Fibroblast of gingiva (primary cell): ENCODE measurements at places on chromosomes 2 and 18.

DNA sequence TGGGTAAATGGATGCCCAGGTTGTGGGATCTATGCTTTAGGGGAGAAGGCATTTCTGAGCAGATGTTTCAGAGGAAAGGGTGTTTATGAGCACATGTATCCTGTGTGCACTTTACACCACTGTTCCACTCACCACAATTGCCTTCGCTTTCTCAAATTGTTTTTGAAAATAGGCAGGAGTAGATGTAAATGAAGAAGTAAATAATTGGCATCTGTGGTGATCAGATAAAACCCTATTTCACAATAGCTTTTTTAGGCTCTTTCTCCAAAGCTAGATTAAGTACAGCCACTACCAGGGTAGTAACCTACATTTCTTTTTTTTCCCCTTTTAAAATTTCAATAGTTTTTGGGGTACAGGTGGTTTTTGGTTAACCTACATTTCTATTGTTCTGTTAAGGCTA is 40.6 kb downstream of the TMEM178A start:
- no peak for DNase-seq

DNA sequence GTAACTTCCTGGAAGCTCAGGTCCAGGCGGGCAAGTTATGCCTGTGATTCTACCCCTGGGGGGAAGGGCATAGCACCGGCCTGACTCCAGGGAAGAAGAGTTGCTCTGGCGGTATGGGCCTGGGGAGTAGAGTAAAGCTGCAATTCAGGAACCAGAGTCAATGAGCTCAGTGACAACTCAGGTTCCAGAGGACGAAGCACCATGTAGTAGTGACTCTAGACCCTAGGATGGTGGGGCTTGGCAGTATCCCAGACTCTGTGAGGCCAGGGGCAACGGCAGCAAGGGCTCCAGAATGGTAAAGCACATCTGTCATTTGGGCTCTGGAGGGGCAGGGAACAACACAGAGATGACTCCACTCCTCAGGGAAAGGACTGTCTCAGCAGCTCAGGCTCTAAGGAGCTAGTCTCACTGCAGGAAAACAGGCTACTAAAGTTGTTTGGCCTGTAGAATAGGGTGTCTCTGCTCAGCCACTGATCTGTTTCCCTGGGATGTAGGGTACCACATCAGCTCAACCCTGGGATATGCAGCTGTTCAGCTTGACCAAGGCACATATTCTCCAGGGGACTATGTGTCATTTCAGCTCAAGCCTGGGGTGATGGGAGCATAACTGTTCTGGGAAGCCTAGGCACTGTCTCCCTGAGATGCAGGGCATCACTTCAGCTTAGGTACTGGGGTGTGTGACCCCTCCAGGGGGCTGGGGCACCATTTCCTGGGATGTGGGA is 36.2 kb upstream of the RHOB start:
- DNase-seq = no peak

DNA sequence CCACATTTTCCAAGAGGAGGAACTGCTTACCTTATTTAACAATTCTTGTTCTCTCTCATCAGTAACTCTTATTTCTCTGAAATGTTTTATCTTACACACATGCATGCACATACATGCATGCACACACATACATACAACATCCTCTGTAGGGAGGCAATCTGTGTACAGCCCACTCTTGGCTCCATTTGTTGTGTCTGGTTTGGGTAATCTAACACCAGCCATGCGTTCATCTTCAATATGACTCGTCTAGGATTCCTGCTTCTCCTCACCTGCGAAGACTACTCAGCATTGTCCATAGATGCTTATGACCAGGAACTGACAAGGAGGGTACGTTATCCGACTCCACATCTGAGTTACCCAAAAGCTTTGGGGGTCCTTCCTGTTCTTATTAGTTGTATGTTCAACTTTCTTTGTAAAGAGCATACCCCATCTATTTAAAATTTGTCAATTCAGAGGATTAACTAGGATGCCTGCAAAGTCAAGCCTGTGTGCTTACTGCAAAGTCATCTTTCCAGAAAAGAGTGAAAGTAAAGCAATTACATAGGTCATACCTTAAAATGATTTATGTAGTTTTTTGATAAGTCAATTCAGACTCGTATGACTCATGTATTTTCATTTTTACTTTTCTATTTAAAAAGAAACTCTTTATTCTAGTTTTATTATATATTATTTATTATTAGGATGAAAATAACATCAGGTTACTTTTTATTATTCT is 18.2 kb downstream of the LYPD6B start:
- no peak for DNase-seq

DNA sequence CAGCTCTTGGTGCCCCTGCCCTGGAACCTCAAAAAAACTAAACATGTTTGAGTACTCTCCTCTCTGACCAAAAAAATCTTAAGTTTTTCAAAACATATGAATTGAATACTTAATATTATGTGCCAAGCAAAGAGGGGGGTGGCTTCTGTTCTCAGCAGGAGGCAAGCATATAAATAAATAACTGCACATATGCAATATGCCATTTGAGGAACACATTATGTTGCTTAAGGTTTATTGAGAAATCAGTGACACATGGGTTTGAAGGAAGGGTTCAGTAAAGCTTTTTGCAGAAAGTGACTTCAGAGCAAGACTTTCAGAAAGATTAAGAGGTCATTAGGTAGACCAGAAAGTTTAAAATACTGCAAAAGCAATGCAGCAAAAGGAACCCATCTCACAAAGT is 429.2 kb downstream of the TDRD15 start:
- no peak for DNase-seq

- DNase-seq = no peak
Observed at GRCh38 chr2:240341064-240341463, 94.4 kb upstream of the GPC1 start.

- DNase-seq = no peak
Observed at GRCh38 chr2:71700041-71700657, 246.8 kb downstream of the DYSF start.

GRCh38 chr2:173978447-173978846 is 13.3 kb upstream of the SP3 start:
- DNase-seq = no peak

DNA sequence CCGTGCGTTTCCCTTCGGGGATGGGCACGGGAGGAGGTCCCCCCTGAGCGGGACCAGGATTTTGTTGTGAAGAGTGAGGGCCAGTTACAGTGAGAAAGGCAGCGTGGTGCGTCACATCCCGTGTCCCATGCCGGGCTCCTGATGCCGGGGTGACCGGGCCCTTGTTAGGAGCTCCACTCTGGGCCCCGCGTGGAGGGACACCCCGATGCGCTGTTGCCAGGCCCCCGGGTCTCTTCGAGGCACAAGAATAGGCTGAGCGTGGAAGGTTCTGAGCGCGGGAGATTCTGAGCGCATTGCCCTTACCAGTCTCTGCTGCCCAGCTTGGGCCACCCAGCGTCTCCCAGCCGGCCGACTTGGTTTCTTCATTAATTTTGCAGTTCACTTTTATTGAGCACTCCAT is 17.6 kb downstream of the CTDP1 start:
- DNase-seq = no peak

DNA sequence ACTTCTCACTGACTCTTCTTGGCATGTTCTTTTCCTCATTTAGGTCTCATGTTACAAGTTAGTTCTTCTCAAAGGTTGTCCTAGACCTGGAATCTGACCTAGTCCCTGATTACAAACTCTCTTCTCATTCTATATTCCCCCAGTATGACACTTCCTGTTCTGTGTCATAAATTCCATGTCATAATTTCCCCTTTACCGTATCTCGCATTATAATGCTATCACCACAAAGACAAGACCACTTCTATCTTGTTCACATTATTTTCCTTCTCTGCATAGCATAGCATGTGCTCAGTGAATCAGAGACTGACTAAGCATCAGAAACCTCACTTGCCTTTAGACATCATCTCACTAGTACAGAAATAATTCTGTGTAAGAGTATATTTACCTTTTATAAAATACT is 63.6 kb upstream of the CAVIN2 start:
- DNase-seq = peak; percentile 5

DNA sequence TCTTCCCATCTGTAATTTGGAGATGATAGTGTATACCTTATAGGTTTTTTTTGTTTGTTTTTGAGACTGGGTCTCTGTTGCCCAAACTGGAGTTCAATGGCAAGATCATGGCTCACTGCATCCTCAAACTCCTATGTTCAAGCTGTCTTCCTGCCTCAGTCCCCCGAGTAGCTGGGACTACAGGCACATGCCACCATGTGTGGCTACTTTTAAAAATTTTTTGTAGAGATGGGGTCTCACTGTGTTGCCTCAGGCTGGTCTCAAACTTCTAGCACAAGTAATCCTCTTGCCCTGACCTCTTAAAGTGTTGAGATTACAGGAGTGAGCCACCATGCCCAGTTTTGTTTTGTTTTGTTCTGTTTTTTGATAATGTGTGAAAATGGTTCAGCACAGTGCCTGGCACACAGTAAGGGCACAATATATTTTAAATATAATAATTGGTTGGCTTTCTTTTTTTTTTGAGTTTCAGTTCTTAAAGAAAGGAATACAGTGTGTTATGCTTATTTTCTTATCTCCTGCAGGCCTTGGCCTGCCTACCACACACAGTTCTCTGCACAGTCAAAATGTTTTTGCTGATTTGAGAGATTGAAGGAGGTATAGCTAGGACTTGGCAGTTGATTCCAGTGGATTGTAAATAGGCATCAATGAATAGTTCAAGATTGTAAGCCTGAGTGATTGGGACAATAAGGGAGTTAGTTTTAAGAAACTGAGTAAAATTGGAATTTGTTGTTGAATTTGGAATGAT is 6.1 kb downstream of the ACTR3 start:
- no peak for DNase-seq

GRCh38 chr2:81672516-81672915 is 1368.0 kb upstream of the LRRTM1 start:
- no peak for DNase-seq

DNA sequence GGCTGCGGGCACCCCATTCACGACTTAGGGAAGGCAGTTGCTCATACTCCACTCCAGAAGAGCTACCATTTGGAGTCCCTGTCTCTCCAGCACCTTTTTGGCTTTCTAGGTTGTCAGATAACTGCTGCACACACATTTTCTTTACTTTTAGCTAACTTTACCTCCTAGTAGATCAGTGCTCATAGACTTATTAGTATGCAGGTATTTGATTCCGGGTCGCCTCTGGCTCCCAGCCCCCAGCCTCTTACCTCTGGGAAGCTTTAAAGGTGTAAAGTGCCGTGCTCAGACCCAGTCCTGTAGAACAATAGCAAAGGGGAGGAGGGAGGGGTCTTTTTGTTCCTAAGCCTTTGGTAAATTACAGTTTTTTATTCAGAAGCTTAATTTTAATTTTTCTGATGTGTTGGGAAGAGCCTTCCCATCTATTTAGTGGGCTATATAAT is 102.9 kb downstream of the SPTBN1 start:
- no peak for DNase-seq

DNA sequence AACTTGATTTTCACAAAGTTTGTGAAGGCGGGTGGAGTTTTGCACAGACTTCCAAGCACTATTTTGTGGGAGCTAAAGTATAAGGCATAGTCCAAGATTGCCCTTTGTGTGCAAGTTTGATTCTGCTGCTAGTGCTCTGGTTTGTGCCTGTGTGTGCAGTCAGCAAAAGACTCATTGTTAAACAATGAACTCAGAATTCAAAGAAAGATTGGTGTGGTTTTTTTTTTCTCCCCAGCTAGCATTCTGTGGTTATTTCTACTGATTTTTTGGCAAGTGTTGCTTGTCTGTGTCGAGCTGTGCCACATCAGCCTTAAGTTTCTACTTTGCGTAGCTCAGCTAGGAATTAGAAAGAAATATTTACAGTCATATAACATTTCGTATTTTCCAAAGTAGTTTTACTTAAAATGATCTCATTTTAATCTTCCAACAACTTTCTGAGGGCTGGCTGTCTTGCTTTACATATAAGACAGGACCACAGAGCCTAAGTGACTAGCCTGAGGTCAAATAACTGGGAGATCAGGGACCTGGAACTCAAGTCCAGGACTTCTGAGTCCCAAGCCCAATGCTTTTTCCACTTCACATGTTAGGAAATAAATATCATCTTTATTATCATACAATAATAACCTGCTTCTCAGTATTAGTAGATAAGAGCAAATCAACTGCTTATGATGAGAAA is 69.8 kb downstream of the BABAM2 start:
- DNase-seq = peak; percentile 87

DNA sequence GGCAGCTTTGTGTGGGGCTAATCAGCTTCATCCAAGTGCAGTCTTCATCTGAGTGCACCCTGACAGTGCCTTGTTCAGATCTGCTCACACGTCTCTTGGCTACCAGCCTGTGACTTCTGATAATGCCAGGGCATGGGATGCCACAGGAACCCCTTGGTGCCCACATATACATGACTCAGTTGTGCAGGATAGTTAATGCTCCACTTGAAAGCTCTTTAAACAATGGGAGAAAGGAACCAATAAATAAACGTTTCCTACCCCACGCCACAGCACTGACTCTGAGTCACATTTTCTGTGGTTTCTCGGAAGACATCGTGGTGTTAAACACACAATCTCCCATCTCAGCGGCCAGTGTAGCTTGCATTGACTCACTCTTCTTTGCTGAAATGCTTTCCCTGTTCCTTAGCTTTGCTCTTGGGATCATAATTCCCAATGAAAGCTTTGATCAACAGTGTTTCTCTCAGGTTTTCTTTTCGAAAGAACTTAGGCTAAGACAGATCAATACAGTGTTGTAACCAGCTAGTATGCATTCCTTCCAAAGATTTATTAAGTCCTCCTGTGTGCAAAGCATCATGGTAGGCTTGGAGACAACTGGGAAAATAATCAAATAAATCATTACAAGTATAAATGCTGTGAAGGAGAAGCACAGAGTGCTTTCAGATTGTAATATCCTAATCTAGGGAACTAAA is 142.0 kb downstream of the COPS8 start:
- DNase-seq = peak; percentile 78

- peak; percentile 22 for DNase-seq
Observed at GRCh38 chr2:88521445-88522073, 69.1 kb upstream of the FOXI3 start.

DNA sequence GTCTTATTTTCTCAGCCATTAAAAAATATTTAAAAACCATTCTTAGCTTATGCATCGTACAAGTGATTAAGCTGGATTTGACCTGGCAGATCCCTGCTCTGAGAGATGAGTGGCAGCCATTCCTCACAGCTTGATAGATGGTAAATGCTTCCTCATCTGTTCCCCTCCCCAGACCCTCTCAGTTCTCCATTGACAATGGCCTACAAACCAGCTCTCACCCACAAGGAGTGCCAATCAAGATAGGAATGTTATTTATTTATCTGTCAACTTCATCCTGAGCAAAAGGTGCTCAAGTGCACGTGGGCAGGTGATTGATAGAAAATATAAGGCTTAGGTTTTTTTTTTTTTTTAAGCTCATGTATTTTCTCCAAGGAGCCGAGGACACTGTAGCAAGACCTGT is 98.7 kb upstream of the FAM136A start:
- DNase-seq = no peak

- no peak for DNase-seq
Observed at GRCh38 chr2:155310589-155310988, 612.1 kb downstream of the KCNJ3 start.

DNA sequence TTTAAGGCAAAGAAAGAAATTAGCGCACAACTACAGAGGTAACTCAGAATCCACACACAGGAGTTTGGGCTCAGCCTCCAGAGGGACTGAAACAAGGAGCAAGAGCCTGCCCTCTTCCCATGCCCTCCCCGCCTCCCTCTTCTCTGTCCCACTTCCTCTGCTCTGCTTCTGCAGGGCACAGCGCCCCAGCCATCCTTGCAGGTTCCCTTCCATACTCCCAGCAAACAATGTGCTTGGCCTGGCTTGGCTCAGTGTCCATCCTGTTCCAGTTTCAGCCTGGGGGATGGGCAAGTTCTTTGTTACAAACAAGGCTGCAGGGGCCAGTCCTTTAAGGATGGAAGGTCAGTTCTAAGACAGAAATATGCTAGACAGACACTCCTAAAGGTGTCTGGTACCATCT is 133.5 kb downstream of the CDH20 start:
- no peak for DNase-seq

GRCh38 chr2:22449696-22450095 is 935.3 kb upstream of the KLHL29 start:
- DNase-seq = no peak

- no peak for DNase-seq
Observed at GRCh38 chr2:112201696-112202430, 53.0 kb downstream of the ZC3H8 start.
